Skeletal muscle tissue (tissue), 5 donors: ENCODE measurements at places on chromosomes 1 and 21. TPM values are rescaled to one million over a fixed set of nuclear protein-coding genes. Genes with fewer than 3 reads are reported as not detected.

The C1orf94 gene
- total RNA-seq = not detected

The OR2M3 gene
- total RNA-seq = not detected

The NLRP3 gene
- 5.2 TPM for total RNA-seq

The TSTD1 gene
- 27.7 TPM for total RNA-seq

The GCSAML gene
- total RNA-seq = 0.52 TPM

The CCDC17 gene
- total RNA-seq = 0.52 TPM

The SMAP2 gene
- 9.9 TPM for total RNA-seq

The FAM43B gene
- 0.52 TPM for total RNA-seq

The CR2 gene
- total RNA-seq = not detected

The LMNA gene
- 399 TPM for total RNA-seq

The BCL2L15 gene
- under 0.01 TPM for total RNA-seq

The LCE1D gene
- total RNA-seq = not detected

The PFKFB2 gene
- 3.7 TPM for total RNA-seq

The HMGN1 gene
- total RNA-seq = 87.7 TPM

The OLIG2 gene
- total RNA-seq = not detected

The MAN1A2 gene
- 45.4 TPM for total RNA-seq

The NGF gene
- 2.1 TPM for total RNA-seq
